Activated CD8-positive, alpha-beta memory T cell treated with anti-CD3 and anti-CD28 coated beads for 1 hour (primary cell): ENCODE measurements at places on chromosomes 4 and X.

DNA sequence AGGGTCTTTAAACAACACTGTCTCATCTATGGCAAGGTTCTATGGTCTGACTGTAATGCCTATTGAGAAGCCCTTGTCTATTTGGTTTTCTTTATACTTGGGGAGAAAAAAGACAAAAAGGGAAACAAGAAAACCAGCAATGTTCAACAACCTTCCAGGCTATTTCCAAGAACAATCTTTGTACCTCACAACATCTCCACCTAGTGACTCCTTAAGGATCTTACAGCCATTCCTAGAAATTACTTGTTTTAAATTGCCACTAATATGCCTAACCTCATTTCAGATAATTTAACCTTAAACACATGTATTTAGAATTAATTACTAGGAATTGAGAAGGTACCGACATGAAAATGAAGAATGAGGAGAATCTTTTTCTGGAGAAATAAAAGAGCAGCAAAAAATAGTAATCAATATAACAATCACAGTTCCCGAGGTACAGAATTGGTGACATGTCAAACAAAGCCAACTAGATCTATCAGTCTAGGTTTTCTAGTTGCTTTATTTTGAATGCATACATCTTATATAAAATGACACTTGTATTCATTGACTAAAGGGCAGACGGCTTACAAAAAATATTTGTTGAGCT lies 1.6 kb upstream of the RBM46 start:
- DNase-seq: no peak

- DNase-seq: no peak
These were observed 24.3 kb downstream of the CPLX1 start for GRCh38 chr4:801436-802124.

DNA sequence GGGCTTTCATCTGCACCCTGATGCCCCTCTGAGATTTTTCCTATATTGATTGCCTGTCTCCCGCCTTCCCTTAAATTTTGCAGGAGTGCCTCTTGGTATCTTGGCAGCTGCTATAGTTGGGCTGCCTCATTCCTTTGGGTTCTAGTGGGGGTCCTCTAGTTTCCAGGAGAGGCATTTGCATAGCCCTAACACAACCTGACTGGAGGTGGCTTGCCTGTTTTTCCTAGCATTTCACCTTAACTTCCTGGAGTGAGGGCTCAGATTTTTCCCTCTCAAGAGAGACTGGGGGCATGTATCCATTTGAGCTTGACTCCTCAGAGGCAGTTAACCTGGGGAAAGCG lies 46.0 kb downstream of the UGT2A3 start:
- DNase-seq: no peak

DNA sequence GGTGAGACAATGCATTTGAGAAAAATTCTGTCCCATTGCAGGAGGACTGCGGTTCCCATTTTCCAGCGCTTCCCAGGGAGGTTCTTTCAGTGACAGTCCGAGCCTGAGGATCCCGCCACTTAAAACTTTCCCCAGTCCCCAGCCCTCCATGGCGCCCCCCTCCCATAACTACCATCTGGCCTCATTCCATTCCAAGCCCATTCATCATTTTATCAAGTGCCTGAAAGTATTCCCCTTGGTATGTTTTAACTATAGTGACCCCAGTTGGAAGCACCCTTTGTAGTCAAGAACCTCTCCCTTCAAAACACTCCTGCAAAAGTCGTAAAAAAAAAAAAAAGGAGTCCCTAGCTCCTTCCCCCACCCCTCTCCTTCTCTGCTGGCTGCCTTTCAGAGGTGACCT lies 1.2 kb downstream of the RASL11B start:
- DNase-seq: no peak

DNA sequence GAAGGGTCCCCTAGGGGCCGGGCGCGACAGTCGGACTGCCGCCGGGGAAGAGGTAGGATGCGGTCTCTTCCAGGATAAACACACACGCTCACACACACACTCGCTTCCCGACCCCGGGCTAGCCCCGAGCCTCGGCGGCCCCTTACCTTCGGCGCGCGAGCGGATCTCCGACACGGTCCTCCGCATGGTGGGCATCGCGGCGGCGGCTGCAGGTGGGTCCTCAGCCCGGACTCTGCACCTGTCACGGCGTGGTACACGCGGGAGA lies 294 bp downstream of the ATP8A1 start:
- no peak for DNase-seq

DNA sequence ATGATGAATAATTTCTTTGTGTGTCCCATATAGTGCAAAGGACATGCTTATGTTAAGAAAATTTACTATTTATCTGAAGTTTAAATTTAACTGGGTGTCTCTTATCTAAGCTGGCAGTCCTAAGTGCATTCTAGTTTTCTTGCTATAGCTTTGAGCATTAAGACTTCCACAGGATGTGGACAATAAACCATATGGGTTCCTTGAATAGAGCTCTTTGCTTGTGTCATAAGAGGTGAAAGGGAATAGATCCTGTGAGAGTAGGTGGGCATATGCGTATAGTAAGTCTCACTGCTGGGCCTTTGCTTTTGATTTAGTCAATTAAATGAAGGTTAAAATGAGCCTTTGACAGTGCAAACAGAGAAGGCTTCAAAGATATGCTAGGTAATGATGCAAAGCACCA lies 223.4 kb upstream of the GYPA start:
- DNase-seq: no peak

DNA sequence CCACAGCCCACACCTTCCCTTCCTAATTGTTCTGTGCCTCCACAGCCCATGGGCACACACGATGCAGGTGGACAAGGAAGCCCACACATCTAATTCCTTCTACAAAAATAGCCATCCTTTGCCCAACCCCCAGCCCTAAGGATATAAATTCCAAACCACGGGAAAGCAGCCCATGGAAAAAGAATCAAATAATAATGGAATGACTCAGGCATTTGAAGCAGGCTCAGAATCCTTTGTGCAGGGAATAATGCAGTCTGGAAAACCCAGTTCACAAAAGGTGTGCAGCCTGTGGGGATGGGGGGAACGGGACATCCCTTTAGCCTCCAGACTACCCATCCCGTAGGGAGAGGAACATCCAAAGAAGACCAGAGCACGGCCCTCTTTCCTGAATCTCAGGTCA lies 342.3 kb upstream of the GALNT7 start:
- no peak for DNase-seq

DNA sequence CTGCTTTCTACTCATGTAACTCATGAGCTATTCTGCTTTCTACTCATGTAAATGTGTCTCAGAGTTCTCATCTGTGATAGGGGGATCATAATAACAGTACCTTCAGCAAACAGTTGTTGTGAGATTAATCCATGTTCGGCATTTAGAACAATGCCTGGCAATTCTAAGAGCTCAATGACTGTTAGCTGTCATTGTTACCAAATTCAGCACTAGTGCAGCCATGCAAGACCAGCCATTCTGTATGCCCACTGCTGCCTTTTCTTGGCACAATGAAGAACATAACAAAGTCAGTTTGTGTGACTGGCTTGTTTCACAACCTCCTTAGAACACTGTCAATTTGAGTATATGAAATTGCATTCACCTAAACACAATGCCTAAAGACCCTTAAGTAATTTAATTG lies 163.2 kb downstream of the ANK2 start:
- no peak for DNase-seq

DNA sequence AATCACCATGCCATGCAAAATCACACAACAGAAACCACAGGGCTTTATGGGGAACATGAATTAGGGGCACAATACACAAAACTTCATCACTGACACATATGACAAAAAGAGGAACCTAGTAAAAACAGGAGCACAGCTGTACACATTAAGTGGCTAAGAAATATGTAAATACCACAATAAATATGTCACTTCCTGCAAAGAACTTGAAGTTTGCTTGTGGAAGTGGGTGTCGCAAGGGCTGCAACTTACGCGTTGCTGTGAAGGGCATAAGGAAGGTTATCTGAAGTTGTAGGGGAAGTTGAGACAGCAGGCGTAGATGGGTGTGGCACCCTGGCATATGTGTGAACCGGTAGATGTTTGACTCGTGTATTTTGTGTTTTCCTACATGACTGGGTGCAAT lies 42.4 kb downstream of the CLCN4 start:
- no peak for DNase-seq

GRCh38 chr4:88672987-88673386 lies 24.6 kb downstream of the NAP1L5 start:
- DNase-seq: no peak

GRCh38 chr4:54090404-54090803 lies 9.6 kb upstream of the GSX2 start:
- no peak for DNase-seq

DNA sequence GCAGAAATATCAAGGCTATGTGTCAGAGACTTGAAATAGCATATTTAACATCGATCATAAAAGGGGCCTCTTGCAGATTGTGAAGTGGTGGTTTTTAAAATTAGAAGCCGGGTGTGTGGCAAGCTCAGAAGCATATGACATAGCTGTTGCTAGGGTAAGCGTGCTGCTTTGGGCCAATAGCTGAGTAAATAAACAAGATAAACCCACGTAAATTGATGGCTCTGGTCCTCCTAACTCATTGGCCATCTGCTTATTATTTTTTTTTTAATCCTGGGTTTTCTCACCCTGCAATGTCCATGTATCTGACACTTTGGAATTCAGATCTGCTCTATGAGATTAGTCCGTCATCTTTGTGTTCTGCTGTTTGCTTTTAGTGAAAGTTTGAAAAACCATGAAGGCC lies 32.6 kb upstream of the STOX2 start:
- DNase-seq: no peak

- no peak for DNase-seq
These were observed 7.0 kb downstream of the HERC3 start for GRCh38 chr4:88599298-88599697.

DNA sequence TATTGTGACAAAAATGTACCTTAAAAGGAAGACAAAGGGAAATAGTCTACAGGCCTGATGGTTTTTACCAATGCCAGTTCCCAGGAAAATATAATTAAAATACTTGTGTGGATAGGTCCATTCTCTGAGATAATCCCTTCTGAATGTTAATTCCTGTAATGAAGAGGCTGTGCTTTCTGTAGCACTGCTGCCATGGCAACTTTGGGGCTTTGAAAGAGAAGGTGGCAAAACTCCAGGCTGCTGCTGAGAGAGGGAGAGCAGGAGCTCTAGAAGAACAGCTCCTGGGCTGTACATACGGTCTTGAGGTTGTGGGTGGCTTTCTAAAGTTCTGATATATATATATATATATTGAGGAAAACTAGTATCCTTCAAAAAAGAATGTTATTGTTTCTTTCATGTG lies 125.4 kb downstream of the PDLIM5 start:
- DNase-seq: no peak

- no peak for DNase-seq
These were observed 2.0 kb upstream of the HPGD start for GRCh38 chr4:174524242-174524641.

DNA sequence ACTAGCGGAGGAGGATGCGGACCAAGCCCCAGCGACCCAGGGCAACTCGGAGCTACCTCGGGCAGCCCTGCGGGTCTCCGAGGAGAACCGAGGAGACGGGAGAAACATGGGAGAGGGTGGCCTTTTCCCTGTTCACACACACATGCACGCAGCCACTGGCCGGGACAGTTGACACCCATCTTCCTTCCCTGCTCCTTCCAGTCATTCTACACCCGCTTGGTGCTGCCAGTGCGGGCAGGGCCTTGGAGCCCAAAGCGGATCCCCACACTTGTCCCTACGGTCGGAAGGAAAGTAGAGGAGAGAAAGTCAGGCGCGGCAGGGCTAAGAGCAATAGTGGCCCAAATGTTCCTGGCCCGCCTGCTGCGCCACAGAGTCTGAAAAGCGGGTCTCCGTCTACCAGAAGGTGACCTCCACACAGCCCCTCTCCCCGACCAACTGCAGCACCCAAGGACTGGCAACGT lies 1.1 kb upstream of the PPP3CA start:
- DNase-seq: no peak

- DNase-seq: no peak
These were observed 107.3 kb upstream of the RAI2 start for GRCh38 chrX:17968367-17968766.

- DNase-seq: no peak
These were observed 161.5 kb downstream of the SOWAHB start for GRCh38 chr4:76736414-76736813.

DNA sequence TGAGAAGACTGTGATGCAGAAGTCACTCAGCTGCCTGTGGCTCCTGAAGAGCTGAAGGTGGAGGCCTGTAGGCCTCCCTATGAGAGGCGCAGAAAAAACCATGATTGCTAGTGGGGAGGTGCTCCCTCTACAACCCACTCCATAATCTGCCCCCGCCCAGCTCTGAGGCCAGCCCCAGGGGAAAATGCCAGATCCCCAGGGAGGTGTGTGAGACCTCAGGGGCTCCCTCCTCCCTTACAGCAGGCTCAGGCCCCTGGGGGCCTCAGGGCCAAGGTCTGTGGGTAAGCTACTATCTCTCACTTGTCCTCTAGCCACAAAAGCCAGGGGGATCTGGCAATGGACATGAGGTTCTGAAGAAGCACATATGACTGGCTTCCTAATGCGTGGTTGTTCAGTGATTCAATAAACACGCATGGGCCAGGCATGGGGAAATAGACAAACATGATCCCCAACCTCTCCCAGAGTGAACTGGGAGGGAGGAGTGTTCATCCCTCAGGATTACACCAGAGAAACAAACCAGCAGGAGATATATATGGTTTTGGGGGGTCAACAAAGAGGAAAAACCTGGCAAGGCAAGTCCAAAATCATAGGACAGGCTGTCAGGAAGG lies 51.0 kb upstream of the MTM1 start:
- DNase-seq: no peak

GRCh38 chr4:174457468-174457867 lies 64.8 kb downstream of the HPGD start:
- DNase-seq: no peak

DNA sequence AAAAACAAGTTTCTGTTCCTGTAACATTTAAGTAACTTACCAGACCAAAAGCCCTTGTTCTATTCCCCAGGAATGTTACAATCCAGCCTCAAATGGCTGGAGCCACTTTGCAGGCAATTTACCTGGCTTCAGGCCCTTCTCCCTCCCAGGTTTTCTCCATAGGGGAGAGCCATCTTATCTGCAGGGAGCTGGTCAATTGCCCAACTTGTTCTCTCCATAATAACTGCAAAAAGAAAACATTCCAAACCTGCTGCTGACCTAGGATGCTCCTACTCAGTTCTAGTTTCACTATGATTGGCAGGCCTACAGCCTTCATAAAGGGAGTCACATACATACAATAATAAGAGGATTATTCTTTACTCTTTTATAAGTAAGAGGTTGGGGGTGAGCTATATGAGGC lies 670.7 kb downstream of the PCDH7 start:
- DNase-seq: no peak

DNA sequence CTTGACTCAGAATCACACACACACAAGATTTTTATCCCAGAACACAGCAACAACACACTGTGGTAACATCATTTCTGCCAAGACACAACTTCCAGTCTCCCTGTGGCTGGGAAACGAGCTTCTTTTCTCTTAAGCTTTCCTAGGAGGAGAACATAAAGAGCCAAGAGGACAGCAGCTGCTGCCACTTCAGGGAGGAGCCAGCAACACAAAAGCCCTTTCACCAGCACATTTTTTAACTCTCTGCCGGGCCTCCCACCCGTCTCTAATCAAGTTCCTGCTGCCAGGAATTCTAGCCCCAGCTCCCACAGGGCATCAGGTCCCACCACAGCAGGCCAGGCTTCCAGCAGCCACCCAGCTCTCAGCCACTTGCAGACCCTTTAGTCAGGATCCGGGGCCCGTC lies 22.4 kb downstream of the FAT1 start:
- DNase-seq: no peak

GRCh38 chr4:180106997-180107396 lies 2136.2 kb upstream of the TENM3 start:
- no peak for DNase-seq
